HEK293T (cell line): ENCODE measurements at places on chromosomes 1 and 21.

DNA sequence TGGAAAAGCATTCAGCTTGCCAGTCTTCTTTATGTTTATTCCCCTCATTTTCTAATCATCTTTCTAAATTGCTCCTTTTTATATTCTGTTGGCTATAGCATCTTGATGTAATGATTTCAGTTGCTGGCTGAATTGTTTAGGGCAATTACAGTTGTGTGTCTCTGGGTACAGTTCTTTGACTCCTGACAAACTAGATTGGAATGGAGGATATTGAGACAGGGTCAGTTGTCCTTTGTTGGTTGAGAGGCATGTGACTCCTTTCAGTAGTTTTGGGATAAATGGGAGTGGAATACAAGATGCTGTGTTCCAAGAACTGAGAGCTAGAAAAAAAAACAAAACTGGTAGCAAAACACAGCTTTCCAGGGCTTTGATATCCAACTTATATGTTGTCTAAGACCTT, 1.5 kb downstream of the CENPF start:
- no peak for DNase-seq

- no peak for DNase-seq
These were observed 56.1 kb upstream of the TEKT2 start for GRCh38 chr1:36027766-36028165.

GRCh38 chr1:215215846-215216245, 133.3 kb downstream of the KCNK2 start:
- no peak for DNase-seq

DNA sequence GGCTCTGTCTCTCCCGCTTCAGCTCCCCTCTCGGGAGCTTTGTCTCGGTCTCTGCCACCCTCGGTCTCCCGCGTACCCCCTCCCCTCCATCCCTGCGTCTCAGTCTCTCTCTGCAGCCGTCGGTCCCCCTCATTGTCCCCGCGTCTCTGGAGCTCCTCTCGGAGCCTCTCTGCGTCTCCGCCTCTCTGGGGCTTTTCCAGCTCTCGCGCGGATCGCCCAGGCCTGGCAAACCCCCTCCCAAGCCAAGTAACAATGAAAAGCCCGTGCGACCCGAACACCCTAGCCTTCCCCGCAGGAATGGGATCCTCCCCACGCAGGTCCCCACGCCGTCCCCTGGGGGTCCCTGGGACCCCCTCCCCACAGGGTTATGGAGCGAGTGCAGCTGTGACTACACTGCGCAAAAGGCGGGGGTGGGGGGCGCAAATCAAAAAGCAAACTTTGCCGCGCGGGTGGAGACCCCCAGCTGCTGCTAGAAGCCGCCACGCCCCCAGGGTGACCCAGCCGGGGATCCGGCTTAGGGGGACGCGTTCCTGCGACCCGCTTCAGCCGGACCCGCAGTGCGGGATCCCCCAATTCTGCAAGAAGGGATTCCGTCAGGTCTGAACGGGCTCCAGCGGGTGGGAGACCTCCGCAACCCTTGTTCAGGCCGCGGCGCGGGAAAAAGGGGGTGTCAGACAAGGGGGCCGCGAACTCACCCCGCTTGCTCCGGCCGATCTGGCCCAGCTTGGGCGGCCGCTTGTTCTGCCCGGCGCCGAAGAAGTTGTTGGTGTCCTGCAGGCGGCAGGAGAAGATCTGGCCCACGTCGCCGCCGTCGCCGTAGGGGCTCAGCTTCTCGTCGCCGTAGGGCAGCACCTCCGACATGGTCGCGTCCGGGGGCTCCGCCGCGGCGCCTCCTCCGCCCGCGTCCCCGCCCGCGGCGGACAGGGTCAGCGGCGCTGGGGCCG, 1.2 kb downstream of the CAMK2N1 start:
- peak; percentile 17 for DNase-seq

DNA sequence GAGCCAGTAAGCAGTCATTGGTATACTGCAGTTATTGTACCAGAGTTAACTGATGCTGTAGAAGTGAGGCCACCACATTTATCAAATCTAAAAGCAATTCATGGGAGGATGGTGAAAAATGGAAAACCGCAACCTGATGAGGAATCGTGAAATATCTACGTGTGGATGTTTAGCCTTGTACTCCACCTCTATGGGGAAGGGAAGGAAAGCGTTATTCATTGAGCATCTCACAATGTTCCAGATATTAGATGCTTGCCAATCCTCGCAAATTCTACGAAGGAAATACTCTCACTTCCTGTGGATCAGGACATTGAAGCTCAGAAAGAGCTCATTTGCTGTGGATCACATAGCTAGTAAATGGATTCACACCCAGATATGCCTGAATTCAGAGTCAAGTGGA, 77.3 kb downstream of the LRRC8D start:
- no peak for DNase-seq

DNA sequence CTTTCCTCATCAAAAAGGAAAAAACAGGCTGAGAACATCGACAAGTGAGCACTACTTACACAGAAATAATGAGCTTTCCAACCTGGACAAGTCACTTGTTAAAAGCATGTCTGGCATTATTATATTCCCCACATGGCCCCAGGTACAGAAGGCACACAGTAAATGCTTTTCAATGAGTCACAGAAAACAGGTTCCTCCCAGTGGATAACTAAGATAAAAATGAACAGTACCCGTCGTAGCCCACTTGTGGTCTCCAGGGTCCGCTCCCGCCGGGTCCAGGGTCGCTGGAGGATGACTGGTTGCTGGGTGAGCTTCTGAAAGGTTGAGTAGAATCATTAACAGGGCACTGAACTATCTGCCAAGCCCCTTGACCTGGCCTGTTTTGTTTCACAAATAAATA, 186.6 kb downstream of the SIPA1L2 start:
- no peak for DNase-seq

GRCh38 chr1:155016231-155016831, 13.7 kb downstream of the ZBTB7B start:
- no peak for DNase-seq

GRCh38 chr1:150661156-150661555, 31.7 kb upstream of the ENSA start:
- DNase-seq, result no peak
